ENCODE measurements at places on chromosomes 16 and 17.

- DNase-seq: no peak
Measured at GRCh38 chr17:64092952-64093451, 36.9 kb downstream of the ERN1 start.

DNA sequence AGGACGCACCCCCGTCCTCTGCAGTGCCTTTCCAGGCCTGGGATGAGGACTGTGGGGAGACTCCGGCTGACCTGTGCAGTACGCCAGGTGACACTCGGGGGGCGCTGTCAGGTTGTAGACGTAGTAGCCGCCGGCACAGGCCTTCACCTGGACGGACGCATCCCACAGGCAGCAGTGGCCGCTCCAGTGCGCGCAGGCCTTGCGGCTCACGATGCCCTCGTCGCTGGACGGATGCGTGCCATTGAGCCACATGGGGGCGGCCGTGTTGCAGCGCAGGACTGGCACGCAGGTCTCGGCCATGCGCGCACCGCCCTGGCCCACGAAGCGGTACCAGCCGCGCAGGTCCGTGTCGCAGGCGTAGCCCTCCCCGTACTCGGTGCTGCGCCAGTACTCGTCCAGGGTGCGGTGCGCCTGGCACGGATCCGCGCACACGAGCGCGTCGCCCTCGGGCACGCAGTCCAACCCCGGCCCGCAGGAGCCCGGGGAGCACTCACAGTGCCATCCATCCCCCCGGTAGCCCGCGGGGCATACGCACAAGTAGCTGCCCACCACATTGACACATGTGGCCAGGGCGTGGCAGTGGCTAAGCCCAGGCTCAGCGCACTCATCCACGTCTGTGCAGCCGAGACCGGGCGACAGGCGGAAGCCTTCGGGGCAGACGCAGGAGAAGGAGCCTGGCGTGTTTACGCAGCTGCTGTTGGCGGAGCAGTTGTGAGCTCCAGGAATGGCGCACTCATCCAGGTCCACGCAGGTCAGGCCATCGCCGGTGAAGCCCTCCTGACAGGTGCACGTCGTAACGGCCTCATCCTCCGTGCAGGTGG lies 3.9 kb downstream of the UMOD start:
- no peak for DNase-seq

DNA sequence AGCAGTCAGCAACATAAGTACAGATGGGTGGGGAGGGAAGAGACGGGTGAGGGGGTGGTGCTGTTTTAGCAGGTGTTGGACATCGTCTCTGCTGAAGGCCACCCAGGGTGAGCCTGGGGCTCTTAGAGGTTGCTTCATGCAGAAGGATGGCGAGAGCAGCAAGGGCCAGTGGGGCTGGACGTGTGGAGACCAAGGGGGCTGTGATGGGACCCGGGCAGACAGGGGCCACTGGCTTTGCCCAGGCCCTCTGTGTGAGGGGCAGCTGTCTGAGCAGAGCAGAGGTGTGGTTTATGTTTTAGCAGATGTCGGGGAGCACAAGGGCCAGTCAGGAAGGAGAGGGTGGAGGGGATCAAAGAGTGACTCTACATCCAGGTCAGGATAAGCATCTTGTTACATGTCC lies 4.8 kb downstream of the NARF start:
- DNase-seq: no peak

DNA sequence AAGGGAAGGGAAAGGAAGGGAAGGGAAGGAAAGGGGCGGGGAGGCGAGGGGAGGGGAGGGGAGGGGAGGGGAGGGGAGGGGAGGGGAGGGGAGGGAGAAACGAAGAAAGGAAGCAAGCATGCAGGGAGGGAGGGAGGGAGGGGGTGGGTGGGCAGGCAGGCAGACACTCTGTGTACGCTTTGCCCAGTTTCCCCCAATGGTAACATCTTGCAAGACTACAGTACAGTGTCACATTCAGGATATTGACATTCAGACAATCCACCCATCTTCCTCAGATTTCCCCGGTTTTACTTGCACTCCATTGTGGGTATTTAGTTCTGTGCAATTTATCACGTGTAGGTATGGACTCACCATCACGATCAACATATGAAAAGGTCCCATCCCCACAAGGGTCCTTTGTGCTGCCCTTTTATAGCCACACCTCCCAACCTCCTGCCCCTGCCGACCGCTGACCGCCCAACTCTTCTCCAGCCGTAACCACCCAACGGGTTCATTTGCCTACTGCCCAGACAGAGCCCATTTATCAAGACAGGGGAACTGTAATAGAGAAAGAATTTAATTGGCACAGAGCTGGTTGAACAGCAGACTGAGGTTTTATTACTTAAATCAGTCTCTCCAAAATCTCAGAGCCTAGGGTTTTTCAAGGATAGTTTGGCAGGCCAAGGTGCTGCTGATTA lies 91.4 kb upstream of the FA2H start:
- no peak for DNase-seq

DNA sequence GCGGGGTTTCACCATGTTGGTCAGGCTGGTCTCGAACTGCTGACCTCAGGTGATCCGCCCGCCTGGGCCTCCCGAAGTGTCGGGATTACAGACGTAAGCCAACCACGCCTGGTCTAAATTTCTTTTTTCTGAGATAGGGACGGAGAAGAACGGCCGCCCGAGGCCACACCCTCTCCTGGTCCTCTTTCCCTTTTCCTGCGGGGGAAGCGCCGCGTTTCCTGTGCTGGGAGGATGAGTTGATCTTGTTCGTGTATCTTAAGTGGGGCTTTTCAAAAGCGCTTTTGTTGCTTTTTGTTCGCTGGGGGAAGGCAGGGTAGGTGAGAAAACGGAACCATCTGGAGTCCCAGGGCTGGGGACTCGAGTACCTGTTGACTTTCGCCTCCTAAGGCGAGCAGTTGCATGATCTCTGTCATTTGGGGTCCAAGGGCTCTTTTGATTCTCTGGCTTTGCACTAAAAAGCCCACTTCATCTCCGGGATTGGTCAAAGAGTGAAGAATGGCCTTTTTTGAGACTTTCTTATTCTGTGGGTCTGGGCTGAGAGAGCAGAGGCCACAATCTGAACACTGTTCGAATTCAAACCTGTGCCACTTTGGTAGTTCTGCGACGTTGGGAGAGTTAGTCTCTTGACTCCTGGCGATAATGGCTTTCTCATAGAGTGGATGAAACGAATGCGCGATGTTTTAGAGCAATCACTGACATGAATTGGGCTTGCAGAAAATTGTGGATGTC lies 1.3 kb downstream of the FUS start:
- DNase-seq: peak; percentile 70

- DNase-seq: no peak
Measured at GRCh38 chr17:36495076-36495578, 8.6 kb downstream of the ZNHIT3 start.

GRCh38 chr16:90077757-90078578 lies 837 bp upstream of the PRDM7 start:
- DNase-seq: no peak

GRCh38 chr17:34596920-34597319 lies 17.5 kb downstream of the TMEM132E start:
- no peak for DNase-seq

DNA sequence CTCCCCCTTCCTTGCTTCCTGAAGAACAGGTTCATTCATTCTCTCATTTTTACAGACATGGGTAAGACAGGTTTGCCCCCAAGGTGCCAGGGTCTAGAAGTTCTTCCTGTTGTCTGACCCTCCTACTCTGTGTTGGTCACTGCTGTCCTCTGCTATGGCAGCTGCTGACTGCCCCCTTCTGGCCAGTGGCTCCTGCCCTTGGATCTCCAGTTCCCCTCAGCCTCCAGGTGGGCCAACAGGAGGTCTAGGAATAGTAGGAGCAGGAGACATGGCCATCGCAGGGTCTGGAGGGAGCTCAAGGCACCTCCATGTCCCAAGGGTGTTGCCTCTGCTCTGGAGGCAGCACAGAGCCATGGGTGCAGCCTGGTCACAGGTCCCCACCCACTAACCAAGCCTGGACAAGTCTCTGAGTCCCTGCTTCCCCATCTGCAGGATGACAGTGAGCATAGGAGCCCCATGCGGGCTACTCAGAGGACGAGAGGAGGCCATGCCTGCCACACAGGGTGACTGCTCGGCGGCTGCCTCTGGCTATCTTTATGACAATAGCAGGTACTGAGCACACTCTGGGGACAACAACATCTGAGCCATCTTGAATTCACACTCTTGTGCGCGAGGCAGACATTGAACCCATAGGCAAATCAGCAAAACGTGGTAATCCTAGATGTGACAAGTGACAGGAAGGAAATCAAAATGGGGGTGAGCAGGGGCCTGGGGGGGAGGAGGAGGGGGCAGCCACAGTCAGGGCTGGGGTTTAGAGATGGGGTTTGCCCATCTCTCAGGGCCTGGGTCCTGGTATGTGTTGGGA lies 27.0 kb upstream of the NXPH3 start:
- DNase-seq: no peak

DNA sequence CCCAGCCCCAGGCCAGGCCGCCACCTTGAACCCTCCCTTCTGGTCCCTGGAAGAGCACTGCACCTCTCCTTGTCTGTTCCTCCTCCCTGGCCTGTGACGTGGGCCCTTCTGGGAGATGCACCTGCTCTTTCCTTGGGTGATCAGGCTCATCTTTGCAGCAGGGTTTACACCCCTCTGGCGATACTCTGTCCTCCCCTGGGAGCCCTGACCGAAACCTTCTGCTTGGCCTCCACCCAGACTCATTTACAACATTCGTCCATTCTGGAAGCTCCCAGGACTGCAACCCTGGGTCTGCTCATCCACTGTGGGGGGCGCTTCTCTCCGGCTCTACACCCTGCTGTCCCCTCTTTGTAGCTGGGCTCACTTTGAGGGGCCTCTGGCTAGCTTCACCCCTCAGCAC lies 73.3 kb downstream of the PGS1 start:
- no peak for DNase-seq

DNA sequence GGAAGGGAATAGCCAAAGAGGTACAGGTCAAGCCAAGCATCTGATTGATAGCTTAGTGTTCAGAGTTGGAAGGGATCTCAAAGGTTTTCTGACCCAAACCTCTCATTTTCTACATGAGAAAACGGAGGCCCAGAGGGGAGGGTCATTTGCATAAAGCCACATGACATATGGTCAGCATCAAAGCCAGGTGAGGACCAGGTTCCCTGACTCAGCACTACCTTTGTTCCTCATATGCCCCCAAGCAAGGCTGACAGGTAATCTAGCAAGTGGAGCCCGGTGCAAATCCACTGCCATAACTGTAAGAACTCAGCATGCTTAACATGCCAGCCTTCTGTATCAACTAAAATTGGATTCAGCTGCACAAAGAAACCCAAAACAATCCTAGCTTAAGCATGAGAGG lies 28.2 kb upstream of the CCL1 start:
- no peak for DNase-seq

- DNase-seq: no peak
Measured at GRCh38 chr16:88282564-88283395, 100.0 kb upstream of the ZNF469 start.

DNA sequence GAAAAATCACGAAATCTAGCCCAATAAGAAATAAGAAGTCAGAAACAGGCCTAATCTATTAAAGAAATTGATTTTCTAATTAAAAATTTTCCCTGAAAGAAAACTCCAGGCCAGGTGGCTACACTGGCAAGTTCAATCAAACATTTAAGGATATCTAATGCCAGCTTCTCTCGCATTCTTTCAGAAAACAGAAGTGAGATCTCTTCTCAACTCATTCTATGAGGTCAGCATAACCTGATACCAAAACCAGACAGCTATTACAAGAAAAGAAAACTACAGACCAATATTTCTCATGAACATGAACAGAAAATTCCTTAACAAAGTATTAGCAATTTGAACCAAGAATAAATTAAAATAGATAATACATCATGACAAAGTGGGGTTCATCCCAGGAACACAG lies 52.4 kb downstream of the AXIN2 start:
- DNase-seq: no peak

GRCh38 chr17:57016764-57017116 lies 38.8 kb downstream of the SCPEP1 start:
- no peak for DNase-seq
